Fibroblast of the aortic adventitia (primary cell): ENCODE measurements at places on chromosomes 2 and 18. TPM values are rescaled to one million over a fixed set of nuclear protein-coding genes. Genes with fewer than 3 reads are reported as not detected.

The LYG1 gene
- 0.09 TPM in 1 of 2 replicates, not detected in the other for total RNA-seq

The DSG3 gene
- 0.16 TPM in 1 of 2 replicates, not detected in the other for total RNA-seq

The DSC1 gene
- 0.25 TPM in 1 of 2 replicates, not detected in the other for total RNA-seq

The CENPA gene
- 9.2 TPM in 1 of 2 replicates, not detected in the other for total RNA-seq

The CCDC68 gene
- total RNA-seq, result 0.16 and 7.4 TPM in 2 replicates

The RAPGEF4 gene
- 1.3 and 54.4 TPM in 2 replicates for total RNA-seq

The RAB17 gene
- 0.54 and 3.5 TPM in 2 replicates for total RNA-seq

The KCNE4 gene
- 4.1 and 22.2 TPM in 2 replicates for total RNA-seq

The CTDSP1 gene
- 53.6 and 70.4 TPM in 2 replicates for total RNA-seq

The MYO5B gene
- total RNA-seq, result 0.09 and 0.16 TPM in 2 replicates

The CRYGD gene
- not detected in 2 replicates for total RNA-seq

The ASPRV1 gene
- total RNA-seq, result 0.54 TPM in 1 of 2 replicates, not detected in the other

The ERMN gene
- 0.18 TPM in 1 of 2 replicates, not detected in the other for total RNA-seq

The PROC gene
- total RNA-seq, result not detected in 2 replicates

The RHOB gene
- total RNA-seq, result 40.5 and 82.0 TPM in 2 replicates

The PDE1A gene
- total RNA-seq, result 18.7 and 34.9 TPM in 2 replicates

The PSMA8 gene
- not detected in 2 replicates for total RNA-seq

The TTR gene
- total RNA-seq, result not detected in 2 replicates

The CD28 gene
- total RNA-seq, result not detected in 2 replicates

The ECEL1 gene
- total RNA-seq, result not detected in 2 replicates

The OTOS gene
- total RNA-seq, result not detected in 2 replicates

The FTCDNL1 gene
- total RNA-seq, result 1.5 TPM in 1 of 2 replicates, not detected in the other

The ICA1L gene
- total RNA-seq, result 8.9 TPM in 2 replicates

The CFC1 gene
- not detected in 2 replicates for total RNA-seq

The HOXD1 gene
- not detected in 2 replicates for total RNA-seq

The TBR1 gene
- not detected in 2 replicates for total RNA-seq

The EIPR1 gene
- total RNA-seq, result 23.3 and 36.1 TPM in 2 replicates

The RDH14 gene
- total RNA-seq, result 34.5 and 40.5 TPM in 2 replicates

The ABCB11 gene
- total RNA-seq, result not detected in 2 replicates

The NT5C1B gene
- not detected in 2 replicates for total RNA-seq

The POTEI gene
- not detected in 2 replicates for total RNA-seq

The RGPD3 gene
- 0.41 and 0.45 TPM in 2 replicates for total RNA-seq

The INHA gene
- 0.18 and 2.0 TPM in 2 replicates for total RNA-seq

The TACR1 gene
- 0.09 TPM in 1 of 2 replicates, not detected in the other for total RNA-seq

The ST6GAL2 gene
- total RNA-seq, result 0.09 and 0.16 TPM in 2 replicates

The DSEL gene
- 18.5 and 108 TPM in 2 replicates for total RNA-seq

The ALPG gene
- total RNA-seq, result not detected in 2 replicates

The STK11IP gene
- 11.7 and 12.3 TPM in 2 replicates for total RNA-seq

The HNMT gene
- 32.2 and 47.8 TPM in 2 replicates for total RNA-seq

The KYNU gene
- total RNA-seq, result under 0.01 and 1.3 TPM in 2 replicates

The ACTG2 gene
- total RNA-seq, result 2.4 TPM in 1 of 2 replicates, not detected in the other

The CCDC138 gene
- 4.5 and 8.5 TPM in 2 replicates for total RNA-seq

The MYO3B gene
- 0.09 and 0.33 TPM in 2 replicates for total RNA-seq

The SERPINB8 gene
- 14.8 and 18.9 TPM in 2 replicates for total RNA-seq

The REG1A gene
- total RNA-seq, result not detected in 2 replicates

The CROCC2 gene
- under 0.01 and 0.41 TPM in 2 replicates for total RNA-seq

The SERPINB7 gene
- total RNA-seq, result 0.27 TPM in 1 of 2 replicates, not detected in the other

The ADAM23 gene
- 1.9 and 7.8 TPM in 2 replicates for total RNA-seq

The SLC4A5 gene
- 0.25 and 0.45 TPM in 2 replicates for total RNA-seq

The RTP5 gene
- total RNA-seq, result not detected in 2 replicates

The SGO2 gene
- total RNA-seq, result 21.3 and 23.3 TPM in 2 replicates

The CHRNG gene
- not detected in 2 replicates for total RNA-seq

The IWS1 gene
- total RNA-seq, result 37.7 and 176 TPM in 2 replicates

The CABYR gene
- 4.6 and 7.3 TPM in 2 replicates for total RNA-seq

The SLC14A1 gene
- total RNA-seq, result 5.6 and 254 TPM in 2 replicates

The GATA6 gene
- 22.5 and 34.0 TPM in 2 replicates for total RNA-seq

The CHRND gene
- total RNA-seq, result not detected in 2 replicates

The ACOXL gene
- not detected in 2 replicates for total RNA-seq
